ENCODE measurements at places on chromosomes 1 and 21.

DNA sequence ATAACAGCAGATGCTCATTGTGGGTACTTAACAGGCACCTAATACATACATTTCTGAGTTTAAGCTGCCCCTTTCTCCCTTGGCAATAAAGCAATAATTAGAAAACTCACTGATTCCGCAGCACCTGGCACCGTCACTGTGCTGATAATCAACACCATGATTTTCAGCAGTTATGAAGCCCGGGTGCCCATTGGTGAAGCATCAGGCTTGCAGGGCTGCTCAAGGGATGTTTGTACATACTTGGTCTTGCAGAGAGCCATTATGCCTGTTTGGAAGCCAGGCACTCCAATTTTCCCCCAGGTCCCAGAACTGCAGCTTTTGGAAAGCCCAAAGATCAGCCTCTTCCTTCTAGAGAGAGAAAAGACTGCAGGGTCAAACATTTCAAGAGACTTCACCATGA lies 44.3 kb downstream of the OLIG1 start:
- no peak for DNase-seq

DNA sequence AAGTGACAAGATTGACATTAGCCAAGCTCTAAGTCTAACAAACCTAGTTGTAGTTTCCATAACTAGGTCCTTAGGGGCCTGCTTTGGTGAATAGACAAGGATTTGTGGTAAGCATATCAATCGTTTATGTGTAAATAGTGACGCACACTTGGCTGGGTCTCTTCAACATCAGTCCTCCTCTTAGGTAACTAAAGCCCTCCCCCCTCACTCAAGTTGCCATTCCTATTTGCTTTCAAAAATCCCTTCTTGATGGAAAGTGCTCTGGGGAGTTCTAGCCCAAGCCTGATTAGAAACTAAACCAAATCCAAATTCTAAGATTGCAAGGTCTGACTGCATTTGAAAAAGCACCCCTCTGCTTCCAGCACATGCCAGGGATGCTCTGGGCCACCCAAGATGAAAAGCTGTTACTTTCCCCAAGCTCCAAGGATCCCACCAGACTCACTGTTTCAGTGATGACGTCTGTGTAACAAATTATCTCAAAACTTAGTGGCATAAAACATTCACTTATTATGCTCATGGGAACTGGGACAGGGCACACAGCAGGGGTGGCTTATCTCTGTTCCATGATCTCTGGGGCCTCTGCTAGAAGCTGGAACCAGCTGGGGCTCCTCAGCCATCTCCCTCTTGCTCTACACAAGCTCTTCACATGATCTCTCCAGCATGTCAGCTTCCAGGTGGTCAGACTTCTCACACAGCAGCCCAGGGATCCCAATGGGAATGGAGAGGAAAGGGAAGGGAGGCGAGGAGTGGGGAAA lies 74.1 kb downstream of the RRAGC start:
- DNase-seq: no peak

- DNase-seq: no peak
Measured at GRCh38 chr1:171769754-171770153, 11.7 kb upstream of the METTL13 start.

DNA sequence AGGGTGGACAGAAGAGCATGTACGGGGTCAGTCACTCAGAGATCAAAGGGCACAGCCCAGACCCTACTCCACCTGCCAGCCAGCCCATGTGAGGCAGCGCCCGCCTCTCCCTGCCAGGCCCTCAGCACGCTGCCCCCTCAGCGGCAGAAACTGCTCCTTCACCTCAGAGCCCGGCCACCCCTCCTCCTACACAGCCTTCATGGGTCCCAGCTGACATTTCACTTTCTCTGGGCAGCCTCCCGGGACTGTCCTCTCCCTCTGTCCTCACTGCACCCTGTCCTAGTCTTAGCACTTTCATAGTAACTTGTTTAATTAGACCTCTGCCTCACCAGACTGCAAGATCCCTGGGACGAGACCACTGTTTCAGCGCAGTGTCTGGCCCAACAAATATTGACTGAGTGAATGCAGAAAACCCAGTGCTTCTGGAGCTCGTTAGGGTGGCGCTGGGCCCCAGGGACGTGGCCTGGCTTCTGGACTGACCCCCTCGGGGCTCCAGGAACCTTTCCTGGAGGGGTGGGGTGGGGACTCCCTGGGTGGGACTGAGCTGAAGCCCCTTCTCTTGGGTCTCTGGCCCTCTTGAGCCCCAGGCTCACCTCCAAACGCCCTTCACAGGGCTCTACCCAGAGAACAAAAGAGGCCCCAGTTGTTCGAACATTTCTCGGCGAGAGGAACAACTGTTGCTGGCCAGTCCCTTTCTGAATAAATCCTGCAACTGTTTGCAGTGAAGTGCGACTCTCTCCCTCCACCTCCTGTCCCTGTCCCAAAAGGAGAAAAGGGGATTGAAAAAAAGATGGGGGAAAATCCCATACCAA lies 114.9 kb downstream of the CASZ1 start:
- DNase-seq: no peak

- DNase-seq: no peak
Measured at GRCh38 chr1:147609358-147609757, 61.0 kb downstream of the ACP6 start.

DNA sequence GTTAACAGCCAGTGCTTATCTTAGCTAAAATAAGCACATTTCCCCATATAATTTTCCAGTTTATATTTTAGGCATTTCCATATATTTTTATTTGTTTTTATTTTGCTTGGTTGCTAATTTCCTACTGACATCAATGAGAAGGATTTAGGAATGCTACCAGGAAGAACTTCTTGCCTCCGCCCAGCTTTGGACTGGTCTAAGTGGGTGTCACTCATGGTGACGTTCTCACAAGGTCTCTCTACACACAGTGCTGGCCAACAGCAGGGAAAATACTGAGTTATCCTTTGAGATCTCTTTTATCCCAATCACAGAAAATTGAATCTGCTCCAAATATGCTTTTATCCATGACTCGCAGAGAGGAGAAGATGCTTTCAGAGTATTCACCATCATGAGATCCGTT lies 13.2 kb downstream of the MX1 start:
- DNase-seq: no peak

DNA sequence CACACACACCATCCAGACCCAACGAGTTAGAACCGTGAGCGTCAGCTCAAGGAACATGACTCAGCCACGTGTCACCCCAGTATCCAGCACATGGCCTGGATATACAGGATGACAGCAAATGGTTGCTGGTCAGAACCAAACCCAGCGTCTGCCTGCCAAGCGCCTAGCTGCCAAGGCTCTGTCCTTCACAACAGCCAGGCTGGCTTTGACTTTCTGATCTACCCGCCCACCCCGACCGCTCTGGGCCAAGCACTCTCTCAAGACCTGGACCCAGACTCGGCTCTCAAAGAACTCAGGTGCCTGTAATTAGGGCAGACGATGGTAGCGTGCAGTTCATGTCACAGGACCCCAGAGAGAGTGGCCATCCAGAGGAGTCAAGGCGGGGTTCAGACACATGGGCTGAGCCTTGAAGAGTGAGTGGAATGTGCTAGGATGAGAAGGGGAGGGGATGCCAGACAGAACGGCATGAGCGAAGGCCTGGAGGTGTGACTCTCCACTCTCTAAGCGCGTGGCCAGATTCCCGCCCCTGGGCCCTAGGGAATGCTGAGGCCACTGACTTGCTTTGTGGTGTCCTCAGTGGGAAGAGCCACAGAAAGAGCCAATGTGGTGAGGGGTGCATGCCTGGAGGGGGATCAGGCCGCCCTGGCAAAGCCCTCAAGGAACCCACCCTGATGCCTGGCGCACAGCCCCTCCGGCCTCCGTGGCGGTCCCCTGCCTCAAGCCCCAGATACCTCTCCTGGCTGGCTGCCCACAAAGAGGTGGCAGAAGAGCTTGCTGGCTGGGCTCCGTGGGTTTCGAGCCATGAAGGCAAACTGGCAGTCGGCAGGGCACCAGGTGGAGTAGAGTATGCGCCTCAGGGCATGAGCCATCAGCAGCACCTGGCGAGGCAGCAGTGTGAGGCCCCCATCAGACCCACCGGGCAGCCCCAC lies 7.0 kb downstream of the SH2D5 start:
- no peak for DNase-seq

DNA sequence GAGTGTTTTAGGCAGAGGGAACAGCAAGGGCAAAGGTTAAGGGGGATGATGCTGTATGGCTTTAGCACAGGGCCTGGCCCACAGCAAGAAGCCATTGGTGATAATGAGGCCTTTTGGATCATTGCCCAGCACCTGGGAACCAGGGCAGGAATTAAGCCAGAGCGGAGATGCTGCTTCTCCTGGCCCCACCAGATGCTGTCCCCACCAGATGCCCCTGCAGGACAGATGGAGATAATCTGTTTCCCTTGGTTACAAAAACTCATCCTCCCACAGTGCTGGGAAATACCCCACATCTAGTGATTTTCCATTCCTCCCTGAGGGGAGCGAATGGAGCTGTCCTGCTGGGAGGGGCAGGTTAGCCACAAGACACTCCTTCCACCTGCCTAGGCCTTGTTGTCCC lies 18.8 kb downstream of the OPRD1 start:
- DNase-seq: no peak

GRCh38 chr1:36768486-36769178 lies 265.7 kb downstream of the GRIK3 start:
- no peak for DNase-seq

- DNase-seq: no peak
Measured at GRCh38 chr1:113275691-113276090, 114.6 kb upstream of the MAGI3 start.

DNA sequence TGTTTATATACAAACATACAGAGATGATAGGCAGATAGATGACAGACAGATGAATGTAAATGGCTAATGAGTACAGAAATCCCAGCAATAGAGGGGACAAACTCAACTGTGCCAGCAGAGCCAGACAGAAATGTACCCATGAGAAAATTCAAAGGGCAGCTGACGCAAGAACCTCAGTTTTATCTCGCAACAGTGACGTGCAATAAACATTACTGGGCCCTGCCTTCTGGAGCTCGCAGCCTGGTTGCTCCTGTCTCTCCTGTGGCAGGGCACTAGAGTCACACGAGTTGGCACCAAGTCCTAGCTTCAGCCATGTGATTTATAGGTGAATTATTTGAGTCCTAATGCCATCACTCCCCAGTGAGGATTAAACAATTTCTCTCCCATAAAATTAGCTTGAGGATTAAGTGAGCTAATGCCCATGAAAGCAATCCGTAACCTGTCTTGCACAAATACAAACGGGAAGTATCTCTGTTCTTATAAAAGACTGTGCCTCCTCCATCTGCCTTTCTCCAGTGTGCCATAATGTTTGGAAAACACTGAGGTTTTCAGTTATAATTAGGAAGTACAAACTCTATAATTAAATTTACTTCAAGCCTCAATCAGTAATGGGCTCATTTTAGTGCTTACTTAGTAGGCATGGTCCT lies 50.7 kb downstream of the VAV3 start:
- DNase-seq: no peak

- DNase-seq: no peak
Measured at GRCh38 chr21:42465803-42466127, 30.3 kb downstream of the RSPH1 start.

GRCh38 chr21:33246506-33246905 lies 16.8 kb downstream of the IFNAR2 start:
- no peak for DNase-seq

DNA sequence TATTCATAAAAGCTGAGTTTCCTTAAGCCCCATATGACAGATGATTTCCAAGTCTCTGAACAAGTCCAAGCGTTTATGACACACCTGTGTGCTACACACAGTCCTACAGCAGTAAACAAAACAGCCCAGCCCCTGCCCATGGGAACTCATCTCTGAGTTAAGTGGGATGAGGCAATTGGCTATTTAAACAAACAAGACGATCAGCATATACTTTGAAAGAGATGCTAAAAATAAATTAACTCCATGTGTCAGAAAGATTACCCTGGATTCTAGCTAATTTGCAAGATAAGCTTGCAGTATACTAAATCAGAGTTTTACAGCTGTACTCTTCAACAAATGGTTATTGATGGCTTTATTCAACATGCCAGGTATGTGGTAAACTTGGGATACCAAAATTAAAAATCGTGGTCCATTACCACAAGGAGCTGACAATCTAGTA lies 7.0 kb downstream of the PSMG1 start:
- DNase-seq: no peak

DNA sequence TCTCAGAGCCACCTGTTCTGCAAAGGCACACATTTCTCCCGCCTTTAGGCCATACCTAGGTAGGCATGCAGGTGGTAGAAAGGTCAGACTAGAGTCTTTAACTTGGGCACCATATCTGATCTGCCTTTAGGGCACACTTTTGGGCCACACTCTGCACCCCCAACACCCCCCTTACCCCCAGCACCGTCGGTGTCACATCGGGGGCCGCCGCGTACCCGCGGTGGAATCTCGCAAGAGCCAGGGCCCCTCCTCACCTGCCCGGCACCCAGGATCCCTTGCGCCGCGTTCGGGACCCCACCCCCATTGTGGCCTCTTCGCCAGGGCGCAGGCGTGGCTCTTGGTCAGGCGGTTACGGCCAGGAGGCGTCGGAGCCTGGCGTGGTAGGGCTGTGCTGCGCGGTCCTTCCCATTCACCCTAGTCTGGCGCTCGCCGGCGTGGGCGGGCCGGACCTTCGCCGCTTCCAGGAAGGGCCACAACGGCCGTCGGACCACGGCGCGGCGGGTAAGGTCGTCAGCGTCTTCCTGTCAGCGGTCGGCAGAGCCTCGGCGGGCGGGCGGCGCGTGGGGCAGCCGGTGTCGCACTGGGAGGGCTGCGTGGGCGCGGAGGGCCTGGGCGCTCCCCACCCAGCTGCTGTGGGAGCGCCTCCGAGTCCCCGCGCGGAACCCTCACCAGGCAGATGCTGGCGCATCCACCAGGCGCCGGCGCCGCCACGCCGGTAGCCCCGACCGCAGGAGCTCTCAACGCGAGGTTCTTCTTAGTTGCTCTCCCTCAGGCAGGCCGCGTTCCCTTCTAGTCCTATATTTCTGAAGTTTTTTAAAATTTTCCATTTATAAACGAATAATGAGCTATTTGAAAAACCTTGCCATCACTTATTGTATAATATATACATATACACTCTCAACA lies at the start of gene DNAH14:
Gene DNAH14, plus strand, starts transcription at position 341 of the 903 bp plus-strand sequence. CDS start 23,028 bp downstream, outside the sequence.
- DNase-seq: no peak

- no peak for DNase-seq
Measured at GRCh38 chr1:119011116-119011515, 23.0 kb upstream of the TBX15 start.

- no peak for DNase-seq
Measured at GRCh38 chr1:4421986-4422385, 232.4 kb upstream of the AJAP1 start.

- DNase-seq: no peak
Measured at GRCh38 chr1:153842006-153842471, 66.8 kb downstream of the SLC27A3 start.

- DNase-seq: no peak
Measured at GRCh38 chr1:115656461-115657077, 14.8 kb downstream of the VANGL1 start.
